ENCODE measurements at places on chromosomes 1 and 21.
A peak's percentile ranks its signal among the peaks of the same experiment; 100 is the strongest.

DNA sequence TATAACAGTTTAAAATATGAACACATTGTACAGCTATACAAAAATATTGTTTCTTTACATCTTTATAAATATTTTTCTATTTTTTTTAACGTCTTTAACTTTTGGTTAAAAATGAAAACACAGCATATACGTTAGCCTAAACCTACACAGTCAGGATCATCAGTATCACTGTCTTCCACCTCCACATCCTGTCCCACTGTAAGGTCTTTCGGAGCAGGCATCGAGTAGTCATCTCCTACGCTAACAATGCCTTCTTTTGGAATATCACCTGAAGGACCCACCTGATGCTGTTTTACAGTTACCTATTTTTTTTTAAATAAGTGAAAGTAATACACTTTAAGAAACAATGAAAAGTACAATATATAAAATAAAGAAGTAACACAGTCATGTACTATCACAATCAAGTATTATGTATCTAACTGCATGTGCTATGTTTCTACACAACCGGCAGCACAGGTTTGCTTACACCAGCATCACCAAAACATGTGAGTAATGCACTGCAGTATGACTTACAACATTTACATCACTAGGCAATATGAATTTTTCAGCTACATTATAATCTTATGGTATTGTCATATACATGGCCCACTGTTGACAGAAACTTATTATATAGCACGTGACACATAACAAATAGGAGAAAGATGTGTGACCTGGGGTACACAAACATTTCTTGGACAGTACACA, 254.4 kb downstream of the AKT3 start:
- DNase-seq, result no peak

GRCh38 chr21:37623183-37623582, 256.6 kb downstream of the DYRK1A start:
- no peak for DNase-seq

- no peak for DNase-seq
Measured at GRCh38 chr1:119477710-119478109, 29.3 kb upstream of the HSD3B1 start.

DNA sequence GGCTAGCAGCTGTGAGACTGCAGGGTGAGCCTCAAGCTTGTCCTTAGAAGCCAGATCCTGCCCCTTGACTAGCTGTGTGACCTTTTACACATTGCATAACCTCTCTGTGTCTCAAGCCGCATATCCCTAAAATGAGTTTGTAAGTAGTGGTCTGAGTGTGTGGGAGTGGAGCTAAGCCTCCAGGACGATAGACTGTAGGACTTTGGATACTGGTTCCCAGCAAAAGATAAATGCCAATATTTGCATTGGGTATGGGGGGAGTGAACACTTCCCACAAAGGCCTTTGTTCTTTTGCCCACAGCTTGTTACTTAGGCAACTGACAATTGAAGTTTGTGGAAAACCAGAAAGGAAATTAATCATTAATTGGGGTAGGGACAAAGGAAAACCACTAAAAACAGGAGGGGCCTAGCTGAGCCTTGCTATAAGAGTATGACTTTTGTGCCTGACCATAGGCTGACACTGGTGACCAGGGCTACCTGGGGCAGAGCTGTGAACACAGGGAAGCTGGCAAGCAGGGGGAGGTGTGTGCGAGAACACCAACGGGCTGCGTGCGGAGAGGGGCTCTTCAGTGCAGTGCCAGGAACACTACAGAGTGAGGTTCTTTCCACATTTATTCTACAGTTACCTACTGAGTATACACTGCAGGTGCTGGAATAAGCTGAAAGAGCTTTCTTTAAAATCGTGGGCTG, 102.4 kb upstream of the ETV3 start:
- DNase-seq, result no peak

DNA sequence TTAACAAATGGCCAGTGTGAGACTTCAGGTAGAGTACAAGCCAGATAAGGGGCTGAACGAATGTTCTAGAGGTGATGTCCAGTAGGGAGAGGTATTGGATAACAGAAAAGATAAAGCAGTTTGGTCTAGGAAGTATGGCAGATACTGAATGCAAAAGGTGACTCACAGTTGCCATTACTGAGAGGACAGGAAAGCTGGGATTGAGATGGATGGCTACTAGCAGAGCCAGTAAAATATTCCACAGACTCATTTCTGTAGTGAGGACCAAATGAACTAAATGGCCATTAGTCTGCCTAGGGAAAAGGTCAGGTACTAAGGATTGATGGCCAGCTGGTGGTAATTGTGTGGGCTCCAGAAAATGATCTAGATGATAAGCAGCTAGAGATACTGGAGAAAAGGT, 11.5 kb downstream of the MACO1 start:
- no peak for DNase-seq

DNA sequence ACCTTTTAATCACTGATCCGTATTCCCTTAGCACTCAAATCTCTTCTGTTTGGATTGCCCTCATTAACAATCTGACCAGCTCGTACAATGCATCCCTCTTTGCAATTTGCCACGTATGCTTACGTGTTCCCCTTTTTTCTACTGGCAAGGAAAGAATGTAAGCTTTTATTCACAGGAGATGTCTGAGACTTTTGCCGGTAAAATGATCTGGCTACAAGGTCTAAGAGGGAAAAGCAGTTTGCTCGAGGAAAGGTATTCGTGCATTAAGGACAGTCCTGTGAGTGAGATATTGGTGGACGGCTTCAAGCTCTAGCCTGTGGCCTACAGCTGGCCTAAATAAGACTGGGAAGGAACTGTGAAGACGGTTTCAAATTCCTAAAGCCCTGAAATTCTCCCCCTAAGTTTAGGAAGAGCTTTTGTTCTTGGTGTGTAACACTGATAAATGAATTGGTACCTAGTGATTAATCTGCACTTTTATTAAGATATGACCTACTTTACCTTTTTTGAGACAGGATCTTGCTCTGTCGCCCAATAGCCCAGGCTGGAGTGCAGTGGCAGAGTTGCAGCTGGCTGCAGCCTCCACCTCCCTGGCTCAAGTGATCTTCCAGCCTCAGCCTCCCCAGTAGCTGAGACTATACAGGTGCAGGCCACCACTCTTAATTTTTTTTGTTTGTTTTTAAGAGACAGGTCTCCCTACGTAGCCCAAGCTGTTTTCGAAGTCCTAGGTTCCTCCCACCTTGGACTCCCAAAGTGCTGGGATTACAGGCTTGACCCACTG, 895 bp upstream of the UBR4 start:
- no peak for DNase-seq

- DNase-seq, result no peak
Measured at GRCh38 chr1:80593197-80593596, 1207.5 kb upstream of the ADGRL2 start.

DNA sequence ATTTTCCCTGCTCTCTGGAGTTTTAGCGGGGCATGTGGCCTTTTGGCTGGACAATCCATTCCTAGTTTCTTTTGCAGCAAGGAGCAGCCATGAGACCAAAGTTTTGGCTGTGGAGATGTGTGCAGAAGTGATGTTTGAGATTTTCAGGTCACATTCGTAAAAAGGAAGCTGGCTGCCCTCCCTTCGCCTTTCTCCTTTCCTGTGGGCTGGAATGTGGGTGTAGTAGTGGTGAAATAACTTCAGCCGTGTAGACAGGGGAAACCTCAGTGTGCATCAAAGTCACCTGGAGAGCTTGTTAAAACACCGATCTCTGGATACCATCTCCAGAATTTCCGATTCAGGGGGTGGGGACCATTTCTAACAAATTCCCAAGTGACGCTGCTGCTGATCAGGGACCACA, 5.3 kb upstream of the GPR88 start:
- no peak for DNase-seq

DNA sequence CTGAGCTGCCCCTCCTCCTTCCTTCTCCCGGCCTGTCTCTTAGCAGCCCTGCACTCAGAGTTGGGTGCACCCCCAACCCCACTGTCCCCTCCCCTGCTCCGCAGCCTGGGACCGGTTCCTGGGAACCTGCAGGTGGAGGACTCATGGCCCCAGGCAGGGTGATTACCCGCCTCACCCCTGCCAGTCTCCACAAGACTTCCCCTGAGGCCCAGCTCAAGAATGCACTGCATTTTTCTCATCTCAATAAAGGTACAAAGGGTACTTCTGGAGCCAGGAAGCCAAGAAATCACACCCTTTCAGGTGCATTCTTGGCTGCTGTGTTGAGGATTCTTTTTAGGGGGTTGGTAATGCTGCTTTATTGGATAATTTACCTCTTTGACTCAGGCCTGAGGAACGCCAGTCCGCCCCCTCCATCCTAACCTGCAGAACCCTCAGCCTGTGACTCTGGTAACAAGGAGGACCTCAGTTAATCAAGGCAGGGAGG, 126.3 kb upstream of the TMPRSS2 start:
- DNase-seq, result no peak

DNA sequence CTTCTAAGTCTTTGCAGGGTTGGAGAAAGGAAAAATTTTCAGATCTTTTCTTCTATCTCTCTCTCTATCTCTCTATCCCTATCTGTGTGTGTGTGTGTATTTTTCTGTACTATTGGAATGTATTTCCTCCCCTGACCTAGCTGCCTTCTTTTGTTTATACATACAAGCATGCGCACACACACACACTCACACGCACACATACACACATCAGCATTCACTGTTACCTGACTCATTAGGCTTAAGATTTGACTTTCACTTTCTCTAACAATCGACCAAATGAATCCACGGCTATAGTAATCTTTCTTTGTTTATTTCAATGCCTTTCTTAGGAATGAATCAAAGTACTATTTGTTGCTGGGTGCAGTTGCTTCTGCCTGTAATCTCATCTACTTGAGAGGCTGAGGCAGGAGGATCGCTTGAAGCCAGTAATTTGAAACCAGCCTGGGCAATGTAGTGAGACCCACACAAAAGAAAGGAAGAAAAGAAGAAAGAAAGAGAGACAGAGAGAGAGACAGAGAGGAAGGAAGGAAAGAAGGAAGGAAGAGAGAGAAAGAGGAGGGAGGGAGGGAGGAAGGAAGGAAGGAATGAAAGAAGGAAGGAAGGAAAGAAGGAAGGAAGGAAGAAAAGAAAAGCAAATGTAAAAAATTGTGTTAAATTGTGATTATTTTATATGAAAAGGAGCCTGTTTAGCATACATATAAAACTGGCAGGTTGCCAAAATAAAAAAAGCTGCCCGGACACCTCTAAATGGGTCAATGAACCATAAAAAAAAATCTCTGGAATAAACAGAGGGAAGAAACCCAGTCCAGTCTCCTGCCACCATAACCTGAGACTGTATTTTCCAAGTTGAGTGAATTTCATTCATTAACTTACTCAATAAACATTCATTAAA, 206.8 kb downstream of the ZNF326 start:
- no peak for DNase-seq

DNA sequence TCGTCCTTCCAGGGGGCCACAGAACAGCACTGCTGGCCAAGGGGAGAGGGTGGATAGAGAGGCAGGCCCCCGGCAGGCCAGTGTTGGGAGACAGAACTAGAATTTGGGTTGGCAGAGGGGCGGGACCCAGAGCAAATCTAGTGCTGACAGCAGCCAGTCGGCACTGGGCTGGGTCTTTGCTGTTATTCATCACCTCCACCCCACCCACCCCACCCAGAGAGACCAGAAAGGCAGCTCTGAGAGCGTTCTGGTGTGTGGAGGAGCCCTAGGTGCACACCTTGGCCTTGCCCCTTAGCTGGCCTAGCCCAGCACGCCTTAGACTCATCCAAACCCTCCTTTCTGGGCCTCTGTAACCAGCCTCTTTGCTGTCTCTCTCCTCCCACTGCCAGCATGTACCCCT, 6.4 kb upstream of the PKP1 start:
- DNase-seq, result no peak

GRCh38 chr21:45639206-45640000, 4.1 kb upstream of the PCBP3 start:
- no peak for DNase-seq

- no peak for DNase-seq
Measured at GRCh38 chr21:39523915-39524314, 72.1 kb downstream of the SH3BGR start.

- DNase-seq, result no peak
Measured at GRCh38 chr1:154326546-154327465, 1.5 kb downstream of the ATP8B2 start.

DNA sequence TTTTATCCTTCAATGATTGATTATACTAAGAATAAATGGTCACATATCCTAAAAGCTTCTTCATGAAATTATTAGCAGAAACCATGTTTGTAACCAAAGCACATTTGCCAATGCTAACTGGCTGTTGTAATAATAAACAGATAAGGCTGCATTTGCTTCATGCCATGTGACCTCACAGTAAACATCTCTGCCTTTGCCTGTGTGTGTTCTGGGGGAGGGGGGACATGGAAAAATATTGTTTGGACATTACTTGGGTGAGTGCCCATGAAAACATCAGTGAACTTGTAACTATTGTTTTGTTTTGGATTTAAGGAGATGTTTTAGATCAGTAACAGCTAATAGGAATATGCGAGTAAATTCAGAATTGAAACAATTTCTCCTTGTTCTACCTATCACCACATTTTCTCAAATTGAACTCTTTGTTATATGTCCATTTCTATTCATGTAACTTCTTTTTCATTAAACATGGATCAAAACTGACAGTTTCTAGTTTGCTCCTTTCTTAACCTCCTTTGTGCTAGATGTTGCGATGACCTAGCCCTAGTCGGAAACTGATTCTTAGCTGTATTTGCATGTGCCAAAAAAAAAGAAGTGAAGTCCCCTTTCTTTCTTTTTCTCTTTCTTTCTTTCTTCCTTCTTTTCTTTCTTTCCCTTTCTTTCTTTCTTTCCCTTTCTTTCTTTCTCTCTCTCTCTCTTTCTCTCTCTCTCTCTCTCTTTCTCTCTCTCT, 45.1 kb downstream of the MAP3K7CL start:
- no peak for DNase-seq

GRCh38 chr1:160361199-160361598, 5.7 kb upstream of the NHLH1 start:
- no peak for DNase-seq

DNA sequence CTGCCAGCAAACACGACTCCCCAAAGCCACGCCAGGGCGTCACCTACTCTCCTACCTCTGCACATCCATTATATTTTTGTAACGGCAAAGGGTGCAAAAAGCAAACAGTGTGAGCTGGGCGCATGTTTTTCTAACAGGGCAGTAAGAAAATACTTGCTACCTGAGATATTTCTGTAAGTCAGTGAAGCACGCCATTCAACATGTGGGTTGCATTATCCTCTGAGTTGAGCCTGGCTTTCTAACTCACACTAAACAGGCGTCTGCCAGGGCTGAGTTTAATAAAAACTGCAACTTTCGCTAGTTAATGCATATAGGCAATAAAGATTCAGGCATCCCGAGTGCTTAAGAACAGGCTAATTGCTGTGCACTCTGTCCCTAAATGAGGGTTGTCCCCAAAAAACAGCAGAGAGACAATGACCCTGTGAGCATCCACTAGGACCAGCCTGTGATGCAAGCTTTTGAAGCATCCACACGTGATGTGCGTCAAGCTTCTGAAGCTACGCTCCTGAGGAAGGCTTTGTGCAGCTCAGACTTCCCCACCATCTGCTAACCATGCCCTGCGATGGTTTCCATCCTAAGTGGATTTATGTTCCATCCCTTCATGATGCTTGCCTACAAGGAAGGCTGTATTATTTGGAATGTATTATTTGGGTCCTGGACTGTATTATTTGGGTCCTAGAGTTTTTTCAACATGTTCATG, 70.0 kb upstream of the SIM2 start:
- no peak for DNase-seq

- peak; percentile 62 for DNase-seq
Measured at GRCh38 chr21:33644383-33645074, 2.2 kb downstream of the ITSN1 start.

GRCh38 chr1:66176012-66176715, 357.8 kb upstream of the SGIP1 start:
- DNase-seq, result no peak

- DNase-seq, result no peak
Measured at GRCh38 chr1:40281853-40282252, 23.8 kb downstream of the ZMPSTE24 start.

Data from MV-4-11 (cell line).